Cardiac fibroblast (primary cell): ENCODE measurements at places on chromosomes 1 and 21.

DNA sequence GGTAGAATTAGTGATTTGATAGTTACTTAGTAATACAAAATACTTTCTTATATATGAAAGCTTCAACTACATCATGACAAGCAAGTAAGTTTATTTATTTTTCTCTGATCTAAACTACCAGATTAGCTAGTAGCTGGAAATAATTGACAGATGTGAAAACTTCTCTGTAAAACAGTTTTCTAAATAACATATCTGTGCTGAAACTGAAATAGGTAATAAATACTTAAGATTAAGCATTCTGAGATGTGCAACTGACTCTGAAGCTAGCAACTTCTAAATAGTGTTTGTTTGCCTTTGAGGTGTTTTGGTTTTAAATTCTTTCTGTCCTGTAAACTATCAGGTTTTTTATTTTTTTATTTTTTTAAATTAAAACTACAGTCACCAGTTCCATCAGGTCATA, 18.5 kb upstream of the LHX8 start:
- no peak for DNase-seq

DNA sequence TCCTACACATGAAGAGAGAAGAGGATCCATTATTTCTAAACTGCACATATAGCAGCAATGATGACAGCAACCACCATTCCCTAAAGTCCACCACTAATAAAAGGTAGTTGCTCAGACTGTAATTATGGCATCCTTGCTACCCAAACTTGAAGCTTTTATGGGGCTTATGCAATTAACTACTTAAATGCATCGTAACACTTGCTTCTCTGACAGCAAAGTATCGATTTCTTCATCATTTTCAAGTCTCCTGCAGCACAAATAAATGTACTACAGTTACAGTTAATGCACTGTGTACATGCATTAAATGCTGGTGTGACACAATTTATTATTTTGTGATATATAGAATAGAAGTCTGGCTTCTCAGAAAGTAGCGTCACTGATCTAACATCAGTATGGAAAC, 241.7 kb downstream of the USH2A start:
- DNase-seq, result no peak

- no peak for DNase-seq
These were observed 9.6 kb downstream of the CDC42BPA start for GRCh38 chr1:227308367-227309336.

DNA sequence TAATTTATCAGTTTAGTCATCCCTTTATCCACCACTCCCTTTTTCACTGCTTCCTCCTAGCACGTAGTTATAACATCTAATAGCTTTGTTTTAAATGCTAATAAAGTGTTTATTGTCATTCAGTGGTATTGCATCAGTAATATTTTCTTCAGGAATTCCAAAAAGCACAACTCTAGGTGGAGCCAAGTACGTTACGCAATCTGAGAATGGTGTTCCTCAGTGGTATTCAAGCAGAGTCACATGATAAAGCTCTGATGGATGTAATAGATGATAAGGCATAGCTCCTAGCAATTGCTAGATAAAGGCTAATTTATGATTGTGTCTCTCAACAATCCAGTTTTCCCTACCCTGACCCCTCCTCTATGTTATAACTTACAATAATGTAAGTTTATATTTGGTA, 494.6 kb upstream of the ADGRL4 start:
- DNase-seq, result peak; percentile 62

DNA sequence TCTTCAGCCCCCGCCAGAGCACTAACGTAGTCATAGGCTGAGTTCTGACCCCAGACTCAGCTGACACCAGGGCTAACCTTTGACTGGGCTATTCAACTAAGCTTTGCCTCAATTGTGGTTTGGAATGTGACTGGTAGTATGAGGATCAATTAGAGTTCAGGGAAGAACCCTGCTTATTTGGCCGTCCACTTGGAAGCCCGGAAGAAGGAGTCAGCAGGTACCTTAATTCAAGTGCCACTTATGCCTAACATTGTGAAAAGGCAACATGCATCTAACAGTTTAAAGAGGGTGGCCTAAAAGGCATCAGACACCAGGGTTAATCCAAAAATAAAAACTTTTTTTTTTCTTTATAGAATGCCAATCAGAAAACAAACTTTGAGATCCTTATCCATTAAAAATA, 92.3 kb downstream of the BEND5 start:
- DNase-seq, result no peak

GRCh38 chr1:30335997-30336390, 387.4 kb downstream of the MATN1 start:
- no peak for DNase-seq

- no peak for DNase-seq
These were observed 15.0 kb downstream of the EPRS1 start for GRCh38 chr1:220031287-220031686.

DNA sequence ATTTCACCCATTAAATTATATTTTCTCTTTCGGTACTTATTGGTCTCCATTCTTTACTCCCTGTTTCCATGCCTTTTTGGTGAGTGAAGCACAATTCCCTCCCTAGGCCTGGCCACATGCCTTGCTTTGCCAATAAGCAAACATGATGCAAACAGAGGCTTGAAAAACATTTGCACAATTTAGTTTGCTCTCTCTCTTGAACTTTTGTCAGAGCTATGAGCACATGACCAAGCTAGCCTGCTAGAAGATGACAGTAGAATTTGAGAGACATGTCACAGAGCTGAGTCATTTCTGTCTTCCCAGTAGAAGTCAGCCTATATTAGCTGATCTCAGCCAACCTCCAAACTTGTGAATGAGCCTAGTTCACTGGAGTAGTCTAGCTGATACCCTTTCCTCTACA, 24.6 kb downstream of the ANGPTL3 start:
- peak; percentile 97 for DNase-seq

DNA sequence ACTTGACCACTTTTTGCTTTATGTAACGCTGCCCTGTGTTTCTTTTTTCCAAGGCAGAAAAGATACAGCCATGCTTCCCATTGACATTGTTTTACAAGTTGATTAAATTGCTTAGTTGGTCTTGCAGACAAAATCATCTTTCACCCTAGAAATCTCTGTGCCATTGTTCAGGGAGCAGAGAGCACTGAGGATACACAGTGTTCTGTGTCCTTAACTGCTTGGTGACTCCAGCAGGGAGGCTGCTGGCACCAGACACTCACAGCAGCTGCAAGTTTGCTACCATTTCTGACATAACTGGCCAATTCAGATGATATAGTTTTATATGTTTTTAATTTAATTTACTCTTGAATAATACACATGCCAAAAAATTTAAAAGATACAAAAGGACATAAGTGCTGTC, 118.7 kb downstream of the RGS2 start:
- no peak for DNase-seq

DNA sequence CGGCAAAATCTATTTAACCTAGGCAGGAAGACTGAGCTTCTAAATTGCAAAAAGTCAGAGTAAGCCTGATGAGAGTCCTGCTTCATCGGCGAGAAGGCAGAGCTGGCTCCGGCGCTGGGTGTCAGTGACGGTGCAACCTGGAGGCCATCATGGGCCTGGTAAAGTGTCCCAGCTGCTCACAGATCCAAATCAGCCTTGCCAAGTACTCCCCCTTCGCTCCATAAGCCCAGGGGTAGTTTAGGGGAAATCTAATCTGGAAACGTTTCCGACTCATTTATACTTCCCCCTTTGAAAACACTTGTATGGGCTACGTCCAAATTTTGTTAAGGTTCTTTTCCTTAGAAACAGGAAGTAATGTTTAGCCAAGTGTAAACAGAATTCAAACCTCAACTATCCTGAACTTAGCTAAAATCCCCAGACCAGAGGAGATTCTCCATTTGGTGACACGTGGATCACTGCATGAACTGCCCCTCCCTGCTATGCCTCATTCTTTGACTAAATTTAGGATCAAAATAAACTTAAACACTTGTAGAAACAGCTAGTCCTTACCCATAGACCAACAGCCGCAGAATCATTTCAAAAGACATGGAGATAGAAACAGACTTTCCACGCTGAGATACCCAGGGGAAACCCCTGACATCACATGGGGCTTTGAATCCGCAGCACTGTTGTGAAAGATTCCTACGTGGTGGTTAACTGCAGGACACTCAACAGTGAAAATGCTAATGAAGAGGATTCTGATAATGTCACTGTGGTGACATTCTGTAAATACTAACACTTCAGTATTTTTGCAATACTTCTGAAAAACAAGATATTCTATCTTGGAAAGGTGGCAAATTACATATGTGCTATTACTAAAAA, 172.7 kb downstream of the TGFBR3 start:
- DNase-seq, result peak; percentile 81

DNA sequence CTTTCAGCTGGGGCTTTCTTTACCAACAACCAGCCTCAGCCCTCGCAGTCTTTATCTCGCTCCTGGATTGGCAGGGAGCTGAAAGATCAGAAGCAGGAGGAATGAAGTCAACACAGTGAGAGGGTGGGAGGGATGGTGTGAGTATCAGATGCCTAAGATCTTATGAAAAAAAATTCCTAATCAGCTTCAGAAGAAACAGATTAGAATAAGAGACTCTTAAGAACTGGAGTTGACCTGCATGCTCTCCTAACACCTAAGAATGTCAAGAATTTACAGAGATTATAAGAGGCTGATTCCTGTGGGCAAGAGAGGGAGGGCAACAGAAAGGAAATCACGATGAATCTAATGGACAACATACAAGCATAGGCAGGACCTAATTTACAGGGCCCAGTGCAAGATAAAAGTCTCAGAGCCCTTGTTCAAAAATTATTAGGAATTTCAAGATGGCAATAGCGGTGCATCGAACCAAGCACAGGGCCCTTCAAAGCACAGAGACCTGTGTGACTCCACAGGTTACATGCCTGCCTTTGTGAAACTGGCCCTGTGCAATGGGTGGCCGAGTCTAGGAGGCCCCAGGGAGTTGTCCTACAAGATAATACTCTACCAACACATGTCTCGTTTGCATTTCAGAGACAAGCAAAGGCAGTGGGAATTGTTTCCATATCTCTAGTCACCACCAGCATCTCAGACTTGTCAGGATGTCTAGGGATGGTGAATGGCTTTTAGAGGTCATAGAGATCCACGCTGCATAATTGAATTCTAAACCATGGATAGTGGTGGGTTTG, 65.3 kb upstream of the PPP2R5A start:
- no peak for DNase-seq

DNA sequence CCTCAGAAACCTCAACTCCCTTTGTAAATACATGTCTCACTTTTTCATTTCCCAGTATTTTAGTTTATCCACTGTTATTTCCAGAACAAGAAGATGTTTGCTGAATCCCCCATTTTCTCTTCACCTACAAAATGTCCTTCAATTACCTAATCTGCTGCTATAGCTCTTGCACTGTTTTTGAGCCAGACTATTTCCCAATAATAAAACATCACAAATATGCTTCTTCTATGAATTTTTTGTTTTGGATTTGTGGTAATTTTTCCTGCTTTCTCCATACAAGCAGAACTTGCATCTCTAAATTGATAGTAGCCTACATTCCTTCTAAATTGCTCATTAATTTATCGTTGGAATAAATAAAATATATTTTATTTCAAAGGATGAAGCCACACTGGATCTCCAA, 199.6 kb upstream of the C1orf87 start:
- no peak for DNase-seq

DNA sequence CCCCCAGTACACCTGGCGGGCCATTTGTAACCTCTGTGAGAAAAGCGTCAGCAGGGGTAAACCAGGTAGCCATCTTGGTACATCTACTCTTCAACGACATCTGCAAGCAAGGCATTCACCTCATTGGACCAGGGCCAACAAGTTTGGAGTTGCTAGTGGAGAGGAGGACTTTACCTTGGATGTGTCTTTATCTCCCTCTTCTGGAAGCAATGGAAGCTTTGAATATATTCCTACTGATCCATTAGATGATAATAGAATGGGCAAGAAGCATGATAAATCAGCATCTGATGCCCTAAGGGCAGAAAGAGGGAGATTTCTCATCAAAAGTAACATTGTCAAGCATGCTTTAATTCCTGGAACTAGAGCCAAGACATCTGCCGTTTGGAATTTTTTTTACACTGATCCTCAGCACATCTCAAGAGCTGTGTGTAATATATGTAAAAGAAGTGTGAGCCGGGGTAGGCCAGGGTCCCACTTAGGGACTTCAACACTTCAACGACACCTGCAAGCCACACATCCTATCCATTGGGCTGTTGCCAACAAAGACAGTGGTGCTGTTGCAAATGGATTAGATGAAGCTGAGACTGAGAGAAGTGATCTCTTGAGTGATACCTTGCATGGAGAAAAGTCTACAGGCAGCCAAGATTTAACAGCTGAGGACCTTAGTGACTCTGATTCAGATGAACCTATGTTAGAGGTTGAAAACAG, 2.7 kb downstream of the ZBED6 start:
- no peak for DNase-seq

GRCh38 chr1:177366091-177366490, 195.3 kb downstream of the BRINP2 start:
- no peak for DNase-seq

GRCh38 chr1:230163205-230163604, 96.2 kb downstream of the GALNT2 start:
- peak; percentile 94 for DNase-seq

- DNase-seq, result no peak
These were observed 12.6 kb upstream of the HMCN1 start for GRCh38 chr1:185721553-185721952.

GRCh38 chr1:114368560-114369255, 142.3 kb downstream of the TRIM33 start:
- DNase-seq, result no peak

GRCh38 chr1:53605181-53605580, 133.8 kb downstream of the GLIS1 start:
- DNase-seq, result no peak

- peak; percentile 70 for DNase-seq
These were observed 61.4 kb upstream of the CXADR start for GRCh38 chr21:17451364-17451891.

- no peak for DNase-seq
These were observed 16.3 kb downstream of the TLR5 start for GRCh38 chr1:223126741-223127140.

- DNase-seq, result no peak
These were observed 225.4 kb downstream of the FOXD2 start for GRCh38 chr1:47663286-47663685.

- DNase-seq, result no peak
These were observed 7.4 kb downstream of the PIK3C2B start for GRCh38 chr1:204487256-204487615.

- DNase-seq, result no peak
These were observed 5.3 kb downstream of the TIE1 start for GRCh38 chr1:43305926-43306687.

GRCh38 chr1:226912587-226913176, 27.4 kb upstream of the COQ8A start:
- peak; percentile 48 for DNase-seq

- no peak for DNase-seq
These were observed 67.3 kb upstream of the MAP10 start for GRCh38 chr1:232737917-232738316.

DNA sequence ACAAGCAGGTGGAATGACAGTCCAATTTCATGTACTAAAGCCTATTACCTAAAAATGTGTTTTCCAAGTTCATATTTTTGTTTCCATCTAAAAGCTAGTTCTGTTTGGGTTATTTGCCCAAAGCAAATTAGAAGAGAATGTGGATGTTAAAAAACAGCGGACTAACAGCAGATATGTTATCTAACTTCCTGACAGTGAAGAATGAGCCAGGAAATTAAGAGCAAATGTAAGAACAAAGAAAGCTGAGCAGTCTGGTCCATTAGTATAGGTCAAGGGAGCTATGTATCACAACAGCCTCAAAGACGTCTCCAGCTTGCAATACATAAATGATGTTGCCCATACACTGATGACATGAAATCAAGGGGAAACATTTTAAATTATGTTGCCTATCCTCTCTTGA, 145.5 kb upstream of the PLD5 start:
- no peak for DNase-seq
